ENCODE measurements at places on chromosomes 1 and 21.

GRCh38 chr1:233993651-233994050 lies 89.2 kb downstream of the SLC35F3 start:
- DNase-seq, result no peak

DNA sequence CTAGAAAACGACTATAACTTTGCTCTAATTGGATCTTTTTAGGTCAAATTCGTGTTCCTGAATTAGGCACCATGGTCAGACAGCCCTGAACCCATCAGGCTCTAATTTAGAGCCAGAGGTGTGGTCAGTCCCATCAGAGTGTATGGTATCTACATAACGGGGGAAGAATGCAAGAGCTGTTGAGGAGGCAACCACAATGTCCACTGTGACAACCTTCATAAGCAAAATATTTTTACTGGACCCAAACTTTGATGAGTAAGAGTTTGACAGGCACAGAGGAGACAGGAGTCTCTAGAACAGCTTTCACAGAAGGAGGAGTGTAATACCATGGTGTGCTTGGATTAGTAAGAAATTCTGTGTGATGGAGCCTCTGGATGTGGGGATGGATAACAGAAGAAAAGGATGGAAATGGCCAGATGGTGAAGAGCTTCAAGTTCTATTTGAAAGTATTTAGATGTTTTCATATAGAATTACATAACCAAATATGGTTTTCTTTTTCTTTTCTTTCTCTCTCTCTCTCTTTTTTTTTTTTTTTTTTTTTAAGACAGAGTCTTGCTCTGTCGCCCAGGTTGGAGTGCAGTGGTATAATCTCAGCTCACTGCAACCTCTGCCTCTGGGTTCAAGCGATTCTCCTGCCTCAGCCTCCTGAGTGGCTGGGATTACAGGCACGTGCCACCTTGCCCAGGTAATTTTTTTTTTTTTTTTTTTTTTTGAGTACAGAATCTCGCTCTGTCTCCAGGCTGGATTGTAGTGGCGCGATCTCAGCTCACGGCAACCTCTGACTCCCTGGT lies 24.9 kb downstream of the UBE2U start:
- DNase-seq, result no peak

- DNase-seq, result no peak
These were observed 48.4 kb downstream of the MAB21L3 start for GRCh38 chr1:116159611-116160010.

GRCh38 chr1:227920896-227921295 lies 26.8 kb downstream of the WNT9A start:
- DNase-seq, result no peak

- DNase-seq, result no peak
These were observed 131.0 kb upstream of the LMO4 start for GRCh38 chr1:87197641-87198040.

DNA sequence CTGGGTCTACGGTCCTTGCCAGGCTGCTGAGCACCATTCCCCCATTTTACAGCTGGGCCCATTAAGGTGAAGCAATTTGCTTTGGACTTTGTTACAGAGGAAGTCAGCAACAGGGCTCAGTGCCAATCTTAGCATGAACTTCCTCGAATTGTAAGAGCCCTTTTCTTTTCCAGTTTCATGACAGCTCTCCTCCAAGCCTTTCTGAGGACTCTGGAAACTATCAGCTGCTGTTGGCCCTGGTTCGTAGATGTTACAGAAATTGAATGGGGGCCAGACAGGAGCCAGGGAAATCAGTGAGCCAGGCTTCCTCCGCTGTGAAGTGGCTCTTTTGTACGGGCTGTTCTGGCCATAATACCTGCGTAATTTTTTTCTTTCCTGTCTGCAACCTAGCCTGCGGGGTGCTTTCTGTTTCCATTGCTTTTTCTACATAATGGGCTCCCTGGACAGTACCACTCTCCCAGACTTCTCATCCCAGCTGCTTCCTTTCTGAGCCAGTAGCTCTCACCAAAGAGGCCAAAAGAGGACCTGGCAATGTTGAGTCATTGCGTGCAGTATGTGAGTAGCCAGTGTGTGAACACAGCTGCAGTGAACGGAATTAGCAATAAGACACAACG lies 386.3 kb downstream of the DISC1 start:
- DNase-seq, result no peak

DNA sequence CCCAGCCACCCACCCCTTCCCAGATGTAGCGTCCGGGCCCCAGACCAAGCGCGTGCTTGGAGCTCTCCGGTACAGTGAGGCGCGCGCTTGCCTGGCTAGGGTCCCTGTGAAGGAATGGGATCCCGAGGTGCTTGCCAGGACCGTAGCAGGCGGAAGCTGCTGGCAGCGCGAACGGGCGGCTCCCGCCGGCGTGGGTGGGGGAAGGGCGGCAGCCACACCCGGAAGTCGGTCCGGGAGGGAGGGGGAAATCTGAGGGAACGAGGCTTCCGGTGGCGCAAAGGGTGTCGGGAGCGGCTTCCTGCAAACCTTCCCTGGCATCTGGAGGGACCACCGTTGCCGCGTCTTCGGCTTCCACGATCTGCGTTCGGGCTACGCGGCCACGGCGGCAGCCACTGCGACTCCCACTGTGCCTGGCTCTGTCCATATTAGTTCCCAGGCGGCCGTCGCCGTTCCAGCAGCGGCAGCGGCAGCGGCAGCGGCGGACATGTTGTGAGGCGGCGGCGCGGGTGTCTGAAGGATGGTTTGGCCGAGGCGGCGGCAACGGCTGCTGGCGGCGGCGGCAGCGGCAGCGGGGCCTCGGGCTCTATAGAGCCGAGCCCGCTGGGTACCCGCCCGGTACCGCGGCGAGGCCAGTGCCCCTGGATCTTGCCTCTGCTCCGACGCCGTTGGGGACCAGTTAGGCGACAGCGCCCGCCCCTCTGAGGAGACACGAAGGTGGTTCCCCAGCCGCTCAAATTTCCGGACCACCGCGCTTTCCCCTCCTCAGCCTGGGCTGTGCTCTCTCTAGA lies at the start of gene DR1:
Gene DR1, plus strand, starts transcription at position 275 of the 788 bp plus-strand sequence. CDS start 739 bp downstream, outside the sequence.
- DNase-seq, result peak; percentile 81

GRCh38 chr1:8164670-8165069 lies 138.6 kb upstream of the ERRFI1 start:
- no peak for DNase-seq

GRCh38 chr21:34148826-34149558 lies 75.6 kb downstream of the MRPS6 start:
- DNase-seq, result no peak

- no peak for DNase-seq
These were observed 54.8 kb downstream of the OSBPL9 start for GRCh38 chr1:51671527-51672325.

- DNase-seq, result no peak
These were observed 9.9 kb downstream of the PRKCZ start for GRCh38 chr1:2060072-2060471.

DNA sequence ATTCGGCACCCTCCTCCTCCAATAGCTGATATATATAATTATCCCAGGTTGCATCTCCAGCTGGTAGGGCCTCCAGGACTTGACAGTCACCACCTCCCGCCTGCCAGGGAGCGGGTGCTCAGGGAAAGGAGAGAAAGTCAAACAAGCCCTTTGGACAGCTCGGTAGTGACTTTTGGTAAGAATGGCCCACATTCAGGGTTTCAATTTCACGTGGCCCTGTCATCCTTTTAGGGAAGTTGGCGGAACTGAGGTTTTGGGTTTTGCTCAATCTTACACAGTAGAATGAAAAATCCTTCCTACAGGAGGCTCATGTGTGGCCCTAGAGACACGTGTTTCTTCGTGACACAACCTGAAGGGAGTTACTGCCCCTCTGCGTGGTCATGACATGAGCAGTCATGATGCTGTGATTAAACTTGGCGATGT lies 44.2 kb downstream of the CAPN8 start:
- no peak for DNase-seq

DNA sequence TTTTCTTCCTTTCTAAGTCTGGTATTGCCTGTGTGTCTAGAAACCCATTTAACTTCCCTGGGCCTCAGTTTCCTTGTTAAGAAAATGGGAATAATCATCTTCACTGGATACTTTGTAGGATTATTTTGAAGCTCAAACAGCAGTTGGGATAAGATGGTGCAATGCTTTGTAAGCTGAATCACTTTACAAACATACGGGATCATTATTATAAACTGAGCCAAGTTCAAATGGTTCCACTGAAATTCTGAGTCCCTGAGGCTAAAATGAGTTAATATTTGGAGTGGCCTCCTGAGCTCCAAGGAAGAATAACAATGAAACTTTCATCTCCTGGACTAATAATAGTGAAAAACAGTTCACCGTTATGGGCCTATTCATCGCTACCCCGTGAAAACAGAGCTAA lies 388.0 kb downstream of the PLPP3 start:
- DNase-seq, result no peak

DNA sequence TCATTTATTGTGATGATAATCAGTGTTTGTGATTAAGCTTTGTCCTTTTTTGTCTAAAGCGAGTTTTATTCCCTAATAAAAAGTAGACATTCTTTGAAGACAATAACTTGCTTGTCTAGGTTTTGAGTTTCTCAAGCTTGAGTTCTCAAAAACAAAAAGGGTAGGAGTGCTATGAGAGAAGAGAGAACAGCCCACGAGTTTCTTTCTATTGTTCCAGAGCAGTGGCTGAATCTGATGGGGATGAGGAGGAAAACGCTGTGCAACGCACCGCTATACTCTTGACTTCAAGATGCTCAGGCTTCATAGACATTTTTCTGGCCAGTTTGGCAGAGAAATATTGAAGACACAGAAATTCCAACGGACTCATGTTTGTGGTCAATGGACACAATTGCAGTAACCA lies 669.8 kb upstream of the B3GALT2 start:
- DNase-seq, result no peak

- DNase-seq, result no peak
These were observed 1.5 kb downstream of the SLAMF6 start for GRCh38 chr1:160521554-160521953.

DNA sequence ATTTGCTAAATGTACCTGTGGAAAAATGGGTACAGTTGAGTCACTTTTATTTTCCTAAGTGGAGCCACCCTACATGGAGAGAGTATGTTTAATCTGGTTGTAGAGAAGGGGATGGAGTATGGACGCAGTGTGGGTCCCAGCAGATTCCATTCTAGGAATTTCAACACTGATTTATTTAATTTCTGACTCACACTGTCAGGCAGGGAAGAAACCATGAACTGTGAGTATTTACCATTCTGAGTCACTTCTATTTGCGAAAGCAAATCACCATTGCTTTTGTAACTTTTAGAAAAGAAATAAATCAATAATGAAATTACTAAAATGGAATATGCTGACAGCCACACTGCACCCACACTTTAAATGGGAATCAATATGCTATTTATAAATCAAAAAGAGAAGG lies 339.0 kb downstream of the DSCAM start:
- DNase-seq, result no peak
